Activated T-helper 1 cell treated with anti-CD3 and anti-CD28 coated beads, Interleukin-2, amount 50 U/mL, for 16 hours (primary cell): ENCODE measurements at places on chromosomes 3 and 15.

GRCh38 chr15:62647202-62647842 lies 395.2 kb upstream of the TPM1 start:
- no peak for DNase-seq

- DNase-seq: no peak
Measured at GRCh38 chr3:170712798-170713197, 126.9 kb upstream of the SLC7A14 start.

- no peak for DNase-seq
Measured at GRCh38 chr3:43104660-43105595, 951 bp downstream of the POMGNT2 start.

GRCh38 chr3:128094295-128095151 lies 29.1 kb downstream of the RUVBL1 start:
- no peak for DNase-seq

DNA sequence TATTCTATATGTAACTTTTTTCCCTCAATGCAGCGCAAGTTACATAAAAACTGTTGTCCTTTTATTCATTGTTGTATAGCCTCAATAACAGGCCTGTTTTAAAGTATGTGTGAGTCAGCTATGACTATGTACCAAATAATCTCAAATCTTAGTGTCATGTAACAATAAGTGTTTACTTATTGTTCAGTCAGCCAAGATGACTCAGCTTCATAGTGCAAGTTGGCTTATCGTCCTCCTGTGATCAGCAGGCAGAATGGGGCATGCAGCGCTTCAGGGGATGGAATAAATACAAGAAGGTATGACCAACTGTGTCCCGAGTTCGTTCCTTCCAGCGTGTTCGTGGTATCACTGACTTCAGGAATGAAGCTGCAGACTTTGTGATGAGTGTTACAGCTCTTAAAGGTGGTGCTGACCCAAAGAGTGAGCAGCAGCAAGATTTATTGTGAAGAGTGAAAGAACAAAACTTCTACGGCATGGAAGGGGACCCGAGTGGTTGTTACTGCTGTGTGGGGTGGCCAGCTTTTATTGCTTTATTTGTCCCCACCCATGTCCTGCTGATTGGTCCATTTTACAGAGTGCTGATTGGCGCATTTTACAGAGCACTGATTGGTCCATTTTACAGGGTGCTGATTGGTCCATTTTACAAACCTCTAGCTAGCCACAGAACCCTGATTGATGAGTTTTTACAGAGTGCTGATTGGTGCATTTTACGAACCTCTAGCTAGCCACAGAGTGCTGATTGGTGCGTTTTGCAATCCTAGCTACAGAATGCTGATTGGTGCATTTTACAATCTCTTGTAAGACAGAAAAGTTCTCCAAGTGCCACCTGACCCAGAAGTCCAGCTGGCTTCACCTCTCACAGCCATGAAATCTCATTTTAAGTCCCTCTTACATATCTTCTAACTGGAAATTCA lies 1016.0 kb downstream of the MCTP2 start:
- DNase-seq: no peak

DNA sequence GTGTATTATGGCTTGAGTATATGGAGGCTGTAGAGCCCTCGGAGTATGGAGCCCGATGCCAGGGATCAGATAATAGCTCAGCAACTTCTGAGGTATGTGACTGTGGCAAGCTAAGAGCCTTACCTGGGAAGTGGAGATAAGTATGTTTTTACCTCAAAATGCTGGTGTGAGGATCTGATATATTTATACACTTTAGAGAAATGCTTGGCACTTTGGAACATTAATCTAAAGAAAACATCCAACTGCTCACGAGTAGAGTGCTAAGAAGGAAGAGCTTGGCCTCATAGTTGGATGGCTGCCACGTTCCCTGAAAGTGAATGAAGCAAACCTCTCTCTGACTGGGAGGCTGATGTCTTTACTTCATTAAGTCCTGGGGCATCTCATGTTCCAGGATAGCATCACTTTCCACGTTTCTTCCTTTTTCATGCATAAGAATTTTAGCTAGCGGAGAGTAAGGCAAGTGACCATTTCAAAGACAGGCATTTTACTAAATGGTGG lies 58.9 kb upstream of the GOLGA8J start:
- DNase-seq: no peak

GRCh38 chr3:196175116-196175625 lies 36.0 kb downstream of the ZDHHC19 start:
- no peak for DNase-seq

DNA sequence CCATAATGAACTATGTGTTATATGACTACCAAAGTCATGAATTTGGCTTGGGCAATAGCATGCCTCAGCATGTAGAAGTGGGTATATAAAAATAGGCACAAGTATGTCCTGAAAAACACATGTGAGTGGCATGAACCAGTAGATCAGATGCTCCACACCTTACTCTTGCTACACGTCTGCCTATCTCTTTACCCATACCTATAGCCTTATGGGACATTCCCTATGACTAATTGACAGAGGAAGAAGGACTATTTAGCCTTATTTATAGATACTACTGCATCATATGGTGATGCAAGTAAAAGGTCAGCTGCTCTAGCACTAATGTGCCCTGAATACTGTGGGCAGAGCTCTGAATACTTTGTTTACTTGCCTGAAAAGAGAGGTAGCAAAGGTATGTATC lies 81.0 kb upstream of the ZPLD1 start:
- DNase-seq: no peak

GRCh38 chr3:61936344-61936937 lies 375.1 kb downstream of the PTPRG start:
- no peak for DNase-seq

DNA sequence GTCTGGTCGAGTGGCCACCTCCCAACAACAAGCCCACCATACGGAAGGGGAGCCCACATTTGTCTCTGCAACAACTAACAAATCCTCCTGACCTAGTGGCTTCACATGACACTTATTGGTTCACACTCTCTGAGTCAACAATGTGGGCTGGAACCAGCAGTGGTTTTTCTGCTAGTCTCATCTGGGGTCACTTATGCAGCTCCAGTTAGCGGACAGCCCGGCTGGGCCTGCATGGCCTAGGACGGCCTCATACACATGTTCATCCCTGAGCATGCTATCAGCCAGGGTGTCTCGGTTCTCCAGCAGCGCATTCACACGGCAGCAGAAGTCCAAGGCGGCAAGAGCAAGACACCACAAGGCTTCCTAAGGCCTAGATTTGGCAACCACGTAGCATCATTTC lies 281.7 kb downstream of the XXYLT1 start:
- DNase-seq: no peak

GRCh38 chr15:68556139-68556990 lies 22.4 kb upstream of the CORO2B start:
- no peak for DNase-seq

DNA sequence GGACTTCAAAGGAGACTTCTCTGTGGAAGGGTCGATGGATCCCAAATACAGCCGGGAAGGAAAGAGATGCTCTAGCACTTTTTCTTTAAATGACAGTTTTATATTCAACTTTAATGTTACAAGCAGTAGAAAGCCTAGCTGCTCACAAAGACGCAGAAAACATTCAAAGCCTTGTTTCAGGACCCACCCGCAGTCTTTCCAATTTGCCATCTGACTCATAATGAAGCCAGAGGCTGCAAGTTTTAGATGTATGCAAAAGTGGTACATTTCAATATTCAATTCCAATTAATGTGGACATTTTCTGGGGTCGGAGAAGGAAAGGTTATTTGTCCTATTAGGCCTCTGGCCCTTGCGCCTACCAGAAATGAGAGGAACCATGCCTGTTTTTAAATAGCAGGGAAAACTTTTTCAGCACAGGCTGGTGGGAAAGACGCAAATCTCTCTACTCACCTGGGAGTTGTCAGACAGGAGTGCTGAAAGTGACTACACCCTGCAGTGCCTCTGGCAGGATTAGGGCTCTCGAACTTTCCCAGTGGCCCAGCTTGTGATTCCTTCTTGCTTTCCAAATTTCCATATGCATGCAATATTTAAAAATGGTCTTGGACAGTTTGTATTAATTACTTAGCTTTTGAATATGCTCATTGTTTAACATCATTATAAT lies 117.4 kb upstream of the MBNL1 start:
- DNase-seq: no peak

DNA sequence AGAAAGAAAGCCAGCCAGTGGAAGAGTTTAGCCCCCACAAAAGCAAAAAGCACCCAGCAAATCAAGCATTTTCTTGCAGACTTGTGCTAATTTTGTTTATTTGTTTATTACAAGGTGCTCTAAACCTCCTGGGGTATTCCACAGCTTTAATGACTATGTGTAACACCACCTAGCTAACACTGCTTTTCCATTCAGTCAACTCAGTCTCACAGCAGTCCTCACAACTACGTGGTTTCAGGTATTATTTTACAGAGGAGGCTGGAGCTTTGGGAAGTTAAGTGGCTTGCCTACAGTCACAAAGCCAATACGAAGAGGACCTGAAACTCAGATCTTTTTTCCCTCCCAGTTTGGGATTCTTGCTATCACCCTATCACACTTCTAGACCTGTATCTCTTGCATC lies 14.8 kb downstream of the SOX14 start:
- no peak for DNase-seq

DNA sequence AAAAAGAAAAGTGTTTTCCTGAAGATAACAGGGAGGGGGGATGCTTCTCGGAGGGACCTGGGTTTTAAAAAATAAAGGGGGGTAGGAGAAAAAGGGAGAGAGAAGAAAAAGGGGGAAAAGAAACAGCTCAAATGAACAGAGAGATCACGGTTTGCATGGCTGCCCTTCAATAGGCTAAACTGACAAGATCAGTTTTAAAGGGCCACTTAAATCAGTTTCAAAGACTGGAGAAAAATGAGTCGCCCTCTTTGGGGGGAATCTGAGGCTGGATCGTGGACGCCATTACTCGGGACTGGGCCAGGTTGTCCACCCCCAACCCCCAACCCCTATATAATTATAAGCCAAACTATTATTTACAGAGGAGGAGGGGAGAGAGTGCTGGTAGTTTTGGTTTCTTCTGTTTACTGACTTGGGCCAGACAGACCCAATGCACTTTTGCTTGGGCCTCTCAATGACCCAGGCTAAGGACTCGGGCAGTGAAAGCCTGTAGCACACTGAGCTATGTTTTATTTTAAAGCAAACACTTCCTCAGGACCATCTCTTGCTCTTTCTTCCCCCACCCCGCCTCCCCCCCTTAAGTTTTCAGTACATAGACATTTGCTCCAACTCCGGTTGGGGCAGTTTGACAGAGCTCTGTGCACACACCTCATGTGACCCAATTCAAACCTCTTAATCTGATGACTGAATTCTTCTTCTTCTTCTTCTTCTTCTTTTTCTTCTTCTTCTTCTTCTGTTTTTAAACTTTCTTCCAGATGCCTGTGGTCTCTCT lies 6.3 kb downstream of the NR2F2 start:
- DNase-seq: no peak

- DNase-seq: no peak
Measured at GRCh38 chr3:52283306-52283705, 4.3 kb upstream of the GLYCTK start.
